ENCODE measurements at places on chromosomes 2 and 18.

DNA sequence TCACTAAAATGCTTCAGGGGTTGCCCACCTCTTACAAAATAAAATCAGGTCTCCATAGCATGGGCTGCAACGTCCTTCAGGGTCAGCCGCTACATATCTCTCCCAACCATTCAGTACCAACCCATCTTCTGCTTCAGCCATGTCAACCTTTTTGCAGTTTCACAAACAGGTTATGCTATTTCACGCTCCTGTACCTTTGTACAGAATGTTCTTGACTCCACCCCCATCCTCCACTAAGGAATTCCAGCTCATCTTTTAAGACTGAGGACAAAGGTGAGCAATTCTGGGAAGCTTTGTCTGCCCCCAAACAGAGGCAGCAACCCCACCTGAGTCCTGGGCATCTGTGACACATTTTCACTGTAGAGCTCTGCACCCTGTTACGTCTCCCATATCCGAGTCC is 8.8 kb upstream of the EVA1A start:
- DNase-seq, result no peak

DNA sequence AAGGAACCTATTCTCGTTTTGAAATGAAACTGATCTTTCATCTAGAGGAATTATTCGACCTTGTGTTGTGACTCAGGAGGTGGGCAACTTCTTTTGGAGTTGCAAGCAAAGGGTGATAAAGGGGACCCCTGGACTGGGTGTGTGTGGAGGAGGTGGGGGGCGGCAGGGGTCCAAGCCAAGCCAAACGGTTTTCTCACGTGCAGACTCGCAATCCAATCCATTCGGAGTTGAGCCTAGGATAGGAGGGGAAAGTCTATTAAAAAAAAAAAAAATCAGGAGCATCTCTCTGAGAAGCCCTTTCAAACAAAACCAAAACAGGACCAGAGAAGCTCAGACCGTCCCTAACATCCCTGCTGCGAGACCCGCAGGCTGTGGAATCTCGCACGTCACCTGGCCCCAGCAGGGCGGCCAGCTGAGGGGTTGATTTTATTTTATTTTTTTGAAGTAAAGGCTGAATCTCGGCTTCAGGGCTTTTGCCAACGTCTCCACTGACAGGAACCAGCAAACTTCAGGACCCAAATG is 3.7 kb upstream of the ZEB2 start:
- DNase-seq, result no peak

GRCh38 chr2:133753665-133754064 is 185.4 kb upstream of the NCKAP5 start:
- no peak for DNase-seq

DNA sequence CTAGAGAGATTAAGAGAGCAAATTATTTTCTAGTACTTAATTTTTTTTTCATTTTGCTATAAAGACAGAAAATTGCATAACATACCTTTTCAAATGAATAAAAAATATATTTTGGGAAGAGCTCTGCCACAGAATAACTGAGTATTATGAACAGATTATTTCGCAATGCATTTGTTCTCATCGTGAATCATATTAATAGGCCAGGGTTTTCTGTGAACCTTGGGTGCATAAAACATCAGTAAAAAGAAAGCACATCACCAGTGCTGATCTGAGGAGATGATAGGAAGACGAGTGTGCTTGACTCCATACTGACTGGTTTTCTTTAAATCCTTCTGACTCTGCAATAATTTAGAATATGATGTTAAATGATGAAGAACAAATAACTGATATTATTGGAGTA is 409.1 kb downstream of the CPS1 start:
- no peak for DNase-seq

- no peak for DNase-seq
Measured at GRCh38 chr2:208638059-208638458, 231.5 kb downstream of the PTH2R start.

GRCh38 chr2:239522002-239522739 is 121.4 kb upstream of the HDAC4 start:
- no peak for DNase-seq

DNA sequence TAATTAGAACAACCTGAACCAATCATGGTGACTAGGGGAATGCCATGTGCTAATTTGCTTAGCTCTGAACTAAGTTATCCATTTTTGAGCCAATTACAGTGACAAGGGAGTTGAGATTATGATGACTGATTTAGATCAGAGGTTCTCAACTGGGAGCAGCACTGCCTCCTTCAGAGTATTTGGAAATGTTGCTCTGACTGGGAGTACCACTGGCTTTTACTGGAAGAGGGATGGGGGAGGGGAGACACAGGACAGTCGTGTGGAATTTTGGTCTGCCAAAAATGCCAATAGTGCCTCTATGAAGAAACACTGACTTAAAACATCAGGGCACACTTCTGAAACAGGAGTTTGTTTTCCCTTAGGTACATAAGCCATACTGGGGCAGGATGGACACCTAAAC is 48.1 kb upstream of the VPS54 start:
- no peak for DNase-seq

DNA sequence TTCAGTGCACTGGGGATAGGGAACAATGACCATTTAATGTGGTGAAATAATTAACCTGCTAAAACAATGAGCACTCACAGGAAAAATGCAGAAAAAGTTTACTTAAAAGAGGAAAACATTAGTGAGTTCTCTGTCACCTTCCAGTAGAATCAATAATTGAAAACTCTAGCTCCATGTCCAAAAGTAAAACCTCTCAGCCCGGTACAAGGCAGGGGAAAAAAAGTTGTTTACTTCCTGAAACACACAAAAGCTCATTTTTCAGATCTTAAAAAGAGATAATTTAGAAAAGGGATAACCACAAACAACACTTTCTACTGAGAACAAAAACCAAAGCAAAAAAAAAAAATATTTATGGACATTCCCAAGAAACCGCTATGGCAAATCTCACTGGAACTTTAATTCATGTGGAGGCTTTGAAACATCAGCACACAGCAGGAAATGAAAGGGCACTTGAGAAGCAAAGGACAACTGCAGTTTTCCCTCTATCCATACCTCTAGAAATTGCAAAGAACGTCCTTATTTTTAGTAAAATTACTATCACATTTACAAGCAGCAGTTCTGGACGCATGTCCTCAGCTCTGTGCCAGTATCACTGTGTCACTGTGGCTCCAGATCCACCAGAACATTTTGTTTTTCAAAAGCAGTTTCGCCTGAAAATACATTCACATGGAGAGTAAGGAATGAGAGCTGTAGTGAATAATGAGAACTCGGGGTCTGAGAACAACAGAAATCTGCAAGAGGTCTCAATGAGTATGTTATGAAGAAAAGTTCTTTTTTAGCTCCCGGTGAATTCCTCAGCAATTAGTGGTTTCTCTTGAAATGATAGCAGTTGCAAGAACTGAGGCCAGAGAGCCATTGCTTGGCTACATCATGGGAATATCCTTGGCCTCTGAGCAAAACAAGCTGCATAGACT is 44.7 kb upstream of the DNAH7 start:
- no peak for DNase-seq

DNA sequence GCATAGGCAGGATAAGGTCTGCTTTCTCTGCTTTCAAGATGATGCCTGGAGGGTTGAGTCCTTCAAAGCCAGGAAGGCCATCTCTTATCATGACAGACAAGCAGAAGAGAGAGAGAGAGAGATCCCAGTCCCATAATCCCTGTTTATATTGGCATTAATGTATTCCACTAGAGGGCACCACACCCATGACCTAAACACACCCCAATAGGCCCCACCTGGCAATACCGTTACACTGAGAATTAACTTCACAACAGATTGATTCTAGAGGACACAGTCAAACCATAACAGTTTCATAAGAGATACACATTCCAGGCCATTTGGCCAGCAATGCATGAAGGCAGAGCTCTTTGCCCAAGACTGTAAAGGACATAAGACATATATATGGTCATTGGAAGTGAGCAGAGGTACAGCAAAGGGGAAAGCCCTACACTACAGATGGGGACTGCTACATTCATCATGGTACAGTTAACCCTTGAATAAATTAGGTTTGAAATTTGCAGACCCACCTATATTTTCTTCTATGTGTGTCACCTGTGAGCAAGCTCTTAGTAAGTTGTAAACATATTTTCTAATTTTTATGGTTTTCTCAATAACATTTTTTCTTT is 1516.1 kb downstream of the RPIA start:
- no peak for DNase-seq

DNA sequence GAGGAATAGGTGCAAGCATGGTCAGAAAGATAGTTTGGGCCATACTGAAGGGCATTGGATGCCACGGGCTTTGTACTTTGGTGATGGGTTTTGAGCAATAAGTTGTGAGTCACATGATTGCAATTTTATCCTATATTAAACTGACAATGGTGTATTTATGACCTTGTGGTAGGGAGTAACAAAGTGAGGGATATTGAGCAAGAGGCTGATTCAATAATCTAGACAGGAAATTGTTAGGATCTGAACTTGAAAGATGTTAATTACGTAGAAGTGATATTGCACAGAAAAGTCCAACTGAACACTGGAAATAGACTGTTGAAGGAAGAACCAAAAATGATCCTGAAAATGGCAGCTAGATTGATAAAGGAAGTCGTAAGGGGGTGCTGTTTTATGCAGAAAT is 46.6 kb upstream of the TCF4 start:
- DNase-seq, result no peak

- DNase-seq, result no peak
Measured at GRCh38 chr2:98508709-98509066, 64.0 kb downstream of the INPP4A start.

- DNase-seq, result no peak
Measured at GRCh38 chr2:10712185-10712809, 9.1 kb upstream of the ATP6V1C2 start.

DNA sequence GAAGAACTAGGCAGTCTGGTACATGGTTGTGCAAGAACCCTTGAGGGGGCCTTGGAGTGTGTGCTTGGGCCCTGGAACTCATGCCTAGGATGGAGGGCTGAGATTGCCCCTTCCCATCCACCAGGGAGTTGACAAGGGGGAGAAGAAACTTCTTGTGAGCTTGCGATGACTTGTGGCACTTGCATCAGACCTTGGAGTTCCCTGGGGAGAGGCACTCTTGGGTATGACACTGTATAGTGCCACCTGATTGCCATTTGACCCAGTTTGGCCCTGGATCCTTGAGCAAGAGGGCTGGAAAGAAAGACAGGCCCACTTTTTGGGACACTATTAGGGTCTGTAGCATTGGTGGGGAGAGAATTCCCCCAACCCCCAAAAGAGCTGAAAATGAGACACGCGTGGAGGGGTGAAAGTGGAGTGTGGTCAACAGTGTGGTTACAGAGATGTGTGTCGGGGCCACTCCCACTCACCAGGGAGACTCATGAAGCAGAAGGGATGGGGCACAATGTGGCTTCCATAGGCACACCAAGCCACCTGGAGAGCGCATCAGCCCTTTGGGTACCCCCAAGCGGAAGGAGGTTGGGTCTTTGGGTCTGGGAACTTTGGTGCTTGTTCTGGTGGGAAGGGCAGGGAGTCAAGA is 101.3 kb downstream of the MSH2 start:
- no peak for DNase-seq
